ENCODE measurements at places on chromosomes 16 and 17.

DNA sequence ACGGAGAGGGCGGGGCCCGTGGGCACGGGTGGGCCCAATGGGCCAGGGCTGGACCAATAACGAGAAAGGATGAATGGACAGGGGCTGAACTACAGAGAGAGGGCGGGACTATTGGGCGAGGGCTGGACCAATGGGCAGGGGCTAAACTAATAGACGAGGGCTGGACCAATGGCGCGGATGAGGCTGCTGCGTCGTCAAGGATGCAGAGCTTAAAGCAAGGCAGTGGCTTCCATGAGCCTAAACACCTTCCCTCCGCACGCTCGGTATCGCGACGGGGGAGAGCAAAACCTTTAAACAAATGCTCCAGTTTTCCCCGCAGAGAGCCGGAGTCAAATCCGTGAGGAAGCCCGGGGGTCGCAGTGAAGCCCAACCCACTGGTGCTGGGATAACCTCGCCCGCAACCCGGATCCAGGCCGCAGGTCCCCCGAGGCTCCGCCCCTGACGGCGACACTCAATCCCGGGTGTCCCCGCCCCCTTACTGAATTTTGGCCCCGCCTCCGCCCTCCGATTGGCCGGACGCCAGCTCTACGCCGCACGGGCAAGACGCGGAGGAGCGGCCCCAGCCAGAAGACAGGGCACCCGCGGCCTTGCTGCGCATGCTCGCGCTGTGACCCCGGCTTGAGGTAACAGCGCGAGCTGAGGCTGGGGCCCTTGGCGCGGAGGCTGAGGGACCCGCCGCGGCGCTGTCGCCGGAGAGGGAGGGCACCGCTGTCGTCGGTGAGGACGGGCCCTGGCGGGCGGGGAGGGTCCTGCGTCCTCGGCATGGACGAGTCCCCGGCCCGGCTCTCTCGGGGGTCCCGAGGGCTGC, at the start of gene FLYWCH2:
TSS of gene FLYWCH2 (plus strand) at position 566 of the 808 bp plus-strand sequence. CDS start 13,235 bp downstream, outside the sequence.
- peak; percentile 99 for DNase-seq

GRCh38 chr16:27728691-27729090, 178.7 kb downstream of the KATNIP start:
- no peak for DNase-seq

- no peak for DNase-seq
Measured at GRCh38 chr16:79715061-79715460, 114.5 kb upstream of the MAF start.

DNA sequence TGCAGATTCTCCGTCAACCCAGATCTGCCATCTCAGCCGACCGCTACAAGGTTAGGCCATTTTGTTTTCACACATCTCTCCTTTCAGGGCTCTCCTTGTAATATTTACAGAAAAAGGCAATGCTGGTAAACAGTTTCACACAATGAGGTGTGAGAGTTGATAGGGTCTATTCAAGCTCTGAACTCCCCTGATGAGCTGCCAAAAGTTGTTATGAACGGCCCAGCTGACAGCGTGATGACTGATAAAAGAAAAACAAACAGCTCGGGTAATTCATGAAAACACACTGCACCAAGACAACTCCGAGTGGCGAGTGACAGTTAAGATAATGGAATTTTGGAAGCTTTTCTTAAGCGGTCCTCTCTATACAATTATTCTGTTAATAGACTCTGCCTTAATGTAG, 68.1 kb upstream of the IRX5 start:
- no peak for DNase-seq

- no peak for DNase-seq
Measured at GRCh38 chr16:84670063-84670462, 21.8 kb downstream of the KLHL36 start.
